ENCODE measurements at places on chromosomes 16 and 17.

- DNase-seq: peak; percentile 54
These were observed 19.0 kb downstream of the HEATR9 start for GRCh38 chr17:35849469-35850348.

GRCh38 chr17:80619535-80620235 is 75.0 kb downstream of the RPTOR start:
- DNase-seq: no peak

DNA sequence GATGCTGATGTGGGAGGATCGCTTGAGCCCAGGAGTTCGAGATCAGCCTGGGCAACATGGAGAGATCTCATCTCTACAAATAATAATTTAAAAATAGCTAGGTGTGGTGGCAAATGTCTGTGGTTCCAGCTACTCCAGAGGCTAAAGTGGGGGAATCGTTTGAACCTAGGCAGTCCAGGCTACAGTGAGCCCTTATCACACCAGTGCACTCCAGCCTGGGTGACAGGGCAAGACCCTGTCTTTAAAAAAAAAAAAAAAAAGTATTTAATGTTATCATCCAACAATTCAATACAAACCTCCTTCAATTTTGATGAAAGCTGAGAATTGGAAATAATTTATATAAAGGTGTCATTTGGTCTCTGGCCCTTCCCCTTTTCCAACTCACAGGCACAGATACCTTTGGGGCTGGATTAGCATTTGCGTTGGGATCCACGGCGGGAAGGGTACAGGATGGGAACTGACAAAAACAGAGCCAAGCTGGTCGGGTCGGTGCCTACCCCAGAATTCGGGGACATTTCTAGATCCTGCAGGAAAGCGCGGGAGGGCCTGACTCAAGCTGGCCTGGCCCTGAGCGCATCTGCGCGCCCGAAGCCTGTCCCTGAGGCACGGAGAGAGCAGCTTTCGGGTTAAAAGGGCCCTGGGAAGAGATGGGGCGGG is 860 bp upstream of the DCAF7 start:
- no peak for DNase-seq

DNA sequence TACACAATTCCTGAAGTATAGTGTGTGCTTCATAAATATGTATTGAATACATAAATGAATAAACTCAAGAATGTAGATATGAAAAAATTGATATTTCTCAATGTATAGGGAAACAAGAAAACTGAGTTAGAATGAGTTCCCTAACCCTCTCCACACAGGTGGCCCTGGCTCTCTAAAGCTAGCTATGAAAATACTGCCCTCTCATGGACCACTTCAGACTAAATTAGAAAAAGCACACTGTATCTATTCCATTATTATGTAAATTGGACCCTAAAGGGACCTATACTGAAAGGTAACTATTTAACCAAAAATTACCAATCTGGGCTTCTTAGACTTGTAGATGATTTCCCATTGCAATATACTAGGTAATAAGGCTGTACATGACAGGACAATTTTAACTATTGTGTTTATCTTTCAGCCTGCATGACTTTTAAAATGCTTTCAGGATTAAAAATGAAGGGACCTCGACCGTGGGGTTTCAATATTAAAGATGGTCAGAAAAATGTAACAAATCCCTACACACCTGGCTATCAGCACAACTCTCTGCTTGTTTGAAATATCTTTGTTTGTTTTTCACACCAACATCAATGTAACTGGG is 672.5 kb upstream of the KIF2B start:
- no peak for DNase-seq

DNA sequence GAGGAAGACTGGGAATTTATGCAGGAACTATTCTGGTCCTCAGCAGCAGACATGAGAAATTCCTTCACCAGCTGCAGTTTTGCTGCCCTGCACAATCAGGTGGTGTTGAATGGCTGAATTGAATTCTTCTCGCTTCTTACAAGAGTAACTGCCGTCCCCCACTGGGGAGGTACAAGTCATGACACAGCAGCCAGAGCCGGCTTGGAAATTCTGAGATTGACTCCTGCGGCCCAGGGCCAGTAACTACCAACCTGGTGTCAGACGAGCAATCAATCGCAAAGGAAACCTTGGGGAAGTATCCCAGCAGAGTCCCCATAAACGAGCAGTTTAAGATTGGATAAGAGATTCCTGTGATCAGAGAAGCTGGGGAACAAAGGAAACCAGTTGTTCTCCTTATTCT is 30.7 kb downstream of the KNOP1 start:
- DNase-seq: no peak

GRCh38 chr16:87434146-87434667 is 42.1 kb downstream of the MAP1LC3B start:
- DNase-seq: no peak

- no peak for DNase-seq
These were observed 1006.7 kb upstream of the GOT2 start for GRCh38 chr16:59740858-59741257.

- no peak for DNase-seq
These were observed 523.0 kb upstream of the CA10 start for GRCh38 chr17:52681480-52681879.

DNA sequence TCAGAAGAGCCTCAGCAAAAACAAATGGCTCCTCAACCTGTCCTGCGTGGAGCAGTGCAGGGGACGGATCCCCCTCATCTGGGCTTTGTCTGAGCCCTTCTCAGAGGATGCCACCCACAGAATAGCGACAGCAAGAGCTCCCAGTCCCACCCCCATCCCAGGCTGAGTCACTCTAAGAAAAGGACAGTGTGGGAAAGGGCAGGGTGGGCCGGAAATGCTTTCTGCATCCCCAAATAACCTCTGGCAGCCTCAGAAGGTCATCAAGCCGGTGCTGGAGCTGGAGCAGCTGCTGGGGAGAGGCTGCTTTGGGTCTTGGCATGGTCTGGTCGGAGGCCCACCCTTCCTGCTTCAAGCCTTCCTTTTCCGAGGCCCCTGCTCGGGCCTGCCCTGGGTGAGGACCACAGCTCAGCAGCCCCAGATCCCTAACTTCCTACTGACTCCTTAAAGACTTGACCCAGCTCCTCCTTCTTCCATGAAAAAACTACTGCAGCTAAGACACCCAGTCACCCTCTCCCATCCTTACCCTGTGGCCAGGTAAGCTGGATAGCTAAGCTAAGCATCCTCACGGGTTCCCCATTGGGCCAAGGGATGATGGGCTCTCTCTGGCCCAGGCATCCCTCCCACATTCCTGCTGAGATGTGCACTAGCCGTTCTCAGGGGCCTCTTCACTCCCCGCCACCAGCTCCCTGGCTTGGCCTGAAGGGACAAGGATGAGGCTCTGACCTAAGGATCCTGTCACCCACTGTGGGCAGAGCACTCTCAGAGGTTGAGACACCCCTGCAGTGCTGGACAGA is 8.7 kb downstream of the SLC12A4 start:
- DNase-seq: no peak

- DNase-seq: no peak
These were observed 53.3 kb upstream of the KCNJ16 start for GRCh38 chr17:70021726-70022125.

- DNase-seq: no peak
These were observed 60.0 kb downstream of the USP22 start for GRCh38 chr17:20982589-20983358.

DNA sequence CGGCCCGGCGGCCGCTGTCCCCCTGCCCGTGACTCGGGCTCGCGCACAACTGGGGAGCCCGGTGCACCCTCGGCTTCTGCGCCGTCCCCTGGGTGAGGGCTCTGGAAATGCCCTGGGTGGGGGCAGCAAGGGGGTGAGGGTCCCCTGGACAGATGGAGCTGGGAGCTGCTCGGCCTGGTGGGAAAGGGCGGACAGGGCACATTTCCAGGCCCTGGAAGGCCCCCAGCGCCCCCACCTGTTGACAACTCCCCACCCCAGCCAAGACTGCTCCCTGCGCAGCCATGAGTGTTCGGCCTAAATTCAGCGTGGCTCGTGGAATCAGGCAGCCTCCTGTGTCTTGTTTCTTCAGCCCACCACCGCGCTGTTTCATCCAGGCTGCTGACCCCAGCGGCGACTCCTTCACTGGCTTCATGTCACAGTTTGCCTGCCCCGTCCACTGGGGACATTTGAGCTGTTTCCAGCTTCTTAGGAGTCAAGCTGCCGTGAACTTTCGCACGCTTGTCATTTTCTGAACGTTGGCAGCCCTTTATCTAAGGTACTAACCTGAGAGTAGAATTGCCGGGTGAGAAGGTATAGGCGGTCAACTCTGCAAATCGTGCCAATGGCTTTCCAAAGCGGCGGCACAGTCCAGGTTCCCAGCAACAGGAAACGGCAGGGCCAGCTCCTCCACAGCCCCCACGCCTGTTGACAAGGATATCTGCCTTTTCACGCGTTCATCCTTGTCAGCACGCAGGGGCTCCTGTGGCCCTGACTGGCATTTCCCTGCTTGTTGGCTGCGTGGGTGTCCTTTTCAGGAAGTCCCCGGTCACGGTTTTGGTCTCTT is 895 bp downstream of the UTS2R start:
- DNase-seq: no peak

GRCh38 chr17:6159541-6160231 is 89.5 kb downstream of the WSCD1 start:
- DNase-seq: no peak

DNA sequence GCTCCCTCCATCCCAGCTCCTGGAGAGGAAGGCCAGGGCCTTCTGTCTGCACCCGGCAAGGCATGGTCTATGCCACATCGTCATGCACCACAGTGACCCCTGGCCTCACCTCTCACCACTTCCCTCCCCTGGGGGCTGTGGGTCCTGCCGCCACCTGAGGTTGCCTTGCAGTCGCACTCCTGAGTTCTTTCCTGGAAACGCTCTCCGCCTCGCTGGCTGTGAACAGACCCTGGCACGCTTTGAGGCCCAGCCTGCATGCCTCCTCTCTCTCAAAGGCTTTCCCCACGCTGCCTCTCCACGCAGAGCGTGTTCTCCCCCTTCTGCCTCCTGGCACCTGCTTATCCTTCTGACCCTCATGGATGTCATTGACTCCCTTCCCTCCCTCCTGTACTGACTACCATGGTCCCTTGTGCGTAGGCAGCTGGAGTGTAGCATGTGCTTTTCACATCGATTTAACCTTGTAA is 45.4 kb downstream of the SEC14L1 start:
- no peak for DNase-seq

- DNase-seq: no peak
These were observed 251.2 kb upstream of the CDH11 start for GRCh38 chr16:65373097-65373496.

DNA sequence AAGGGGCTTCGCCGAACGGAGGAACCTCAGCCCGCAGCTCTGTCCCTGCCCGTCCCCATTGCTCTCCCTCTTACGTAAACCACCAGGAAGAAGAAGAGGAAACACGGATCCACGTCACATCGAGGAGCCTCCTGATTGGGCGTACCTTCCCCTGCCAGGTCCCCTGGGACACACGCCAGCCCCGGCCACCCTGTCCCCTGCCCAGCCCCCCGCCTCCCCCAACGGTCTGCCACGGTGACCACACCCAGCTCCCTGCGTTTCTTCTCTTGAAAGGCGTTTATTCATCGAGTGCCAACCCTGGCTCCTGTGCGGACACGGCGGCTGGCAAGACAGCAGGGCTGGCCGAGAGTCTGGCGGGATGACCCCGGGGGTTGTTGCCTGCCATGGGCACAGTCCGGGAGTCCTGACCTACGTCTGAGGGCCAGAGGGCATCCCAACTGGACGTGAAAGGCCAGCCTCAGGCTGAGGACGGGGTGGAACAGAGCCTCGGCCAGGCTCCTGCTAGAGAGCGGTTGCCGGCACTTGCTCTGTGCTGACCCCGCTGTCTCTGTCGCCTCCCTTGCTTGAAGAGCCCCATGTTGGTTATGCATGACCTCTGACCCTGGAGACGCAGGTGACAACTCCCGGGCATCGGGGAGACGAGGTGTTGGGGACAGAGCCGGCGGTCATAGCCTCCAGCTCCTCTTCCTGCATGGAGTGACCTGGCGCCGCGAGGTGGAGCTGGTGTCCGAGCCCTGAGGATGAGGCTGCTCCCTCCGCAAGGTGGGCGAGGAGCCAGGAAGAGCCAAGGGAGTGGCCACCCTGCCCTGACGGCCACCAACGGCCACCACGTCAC is 40.5 kb upstream of the ACSF3 start:
- DNase-seq: peak; percentile 8

DNA sequence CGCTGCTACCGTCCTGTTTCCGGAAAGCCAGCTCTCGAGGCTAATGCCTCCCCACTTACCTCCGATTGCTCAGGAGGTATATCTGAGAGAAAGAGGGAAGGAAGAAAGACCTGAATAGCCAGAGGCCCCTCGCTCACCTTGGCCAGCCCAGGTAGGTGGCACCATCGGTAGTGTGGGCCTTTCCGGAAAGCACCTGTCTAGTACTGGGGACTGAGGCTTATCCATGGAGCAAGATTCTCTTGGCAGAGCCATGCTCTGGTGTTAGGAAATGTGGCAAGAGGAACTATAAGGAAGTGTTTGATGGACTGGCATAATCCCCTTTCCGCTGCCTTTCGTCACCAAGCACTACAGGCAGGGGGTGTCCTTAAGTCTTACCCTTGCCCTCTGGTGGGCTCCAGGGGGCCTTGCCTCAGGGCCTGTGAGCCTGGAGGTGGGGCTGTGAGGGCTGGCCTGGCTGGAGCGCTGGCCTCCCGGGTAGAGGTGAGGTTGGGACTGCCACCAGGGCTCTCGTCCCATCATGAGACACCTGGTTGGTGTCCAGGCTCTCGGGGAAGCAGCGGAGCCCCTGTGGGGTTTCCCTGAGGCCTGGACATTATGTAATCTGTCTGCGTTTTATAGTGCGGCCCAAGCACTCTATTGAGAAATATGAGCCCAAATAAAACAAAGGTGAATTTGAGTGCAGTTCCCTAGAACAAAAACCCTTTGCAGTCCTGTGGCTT is 2.9 kb downstream of the CMIP start:
- peak; percentile 26 for DNase-seq

GRCh38 chr16:88482630-88483391 is 29.7 kb downstream of the ZFPM1 start:
- no peak for DNase-seq

DNA sequence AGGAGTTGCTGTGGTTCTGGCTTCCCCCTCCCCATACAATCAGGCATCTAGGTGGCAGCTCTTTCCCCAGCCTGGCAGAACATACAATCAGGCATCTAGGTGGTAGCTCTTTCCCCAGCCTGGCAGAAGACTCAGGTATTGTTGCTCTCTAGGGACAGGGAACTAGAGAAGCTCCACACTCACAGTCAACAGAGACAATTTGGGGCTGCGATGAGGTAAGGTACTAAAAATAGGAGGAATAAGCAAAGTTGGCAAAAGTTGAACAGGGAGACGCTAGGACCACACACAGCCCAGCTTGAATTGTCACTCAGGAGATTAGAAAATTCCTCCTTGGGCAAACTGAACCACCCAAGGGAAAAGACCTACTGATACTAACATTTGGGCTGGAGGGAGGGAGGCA is 315.5 kb upstream of the CDH5 start:
- DNase-seq: no peak

DNA sequence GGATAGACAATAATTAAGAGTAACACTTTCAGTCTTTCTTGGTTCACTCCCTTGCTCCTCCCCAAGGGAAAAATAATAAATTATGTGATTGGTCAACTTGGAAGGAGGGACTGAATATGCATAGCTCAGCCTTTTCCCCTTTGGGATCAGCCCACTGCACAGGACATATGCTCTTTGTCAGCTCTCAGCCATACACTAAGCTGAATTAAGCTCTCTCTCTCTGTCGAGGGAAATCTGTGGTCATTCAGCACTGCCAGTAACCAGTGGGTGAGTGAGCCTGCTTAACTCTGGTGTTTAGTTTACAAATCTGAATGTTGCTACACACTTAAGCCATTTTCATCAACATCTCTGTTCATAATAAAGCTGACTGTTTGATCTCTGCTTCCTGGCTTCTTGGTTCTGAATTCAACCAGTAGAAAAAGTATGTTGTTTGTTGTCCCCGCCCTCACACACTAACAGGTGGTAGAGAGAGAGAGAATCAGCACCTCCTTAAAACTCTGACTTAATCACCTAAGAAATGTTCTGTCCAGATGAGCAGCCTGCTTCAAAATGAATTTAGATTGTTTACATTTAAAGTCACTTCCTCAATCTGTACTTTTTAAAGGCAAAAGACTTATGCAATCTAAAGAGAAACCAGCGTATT is 102.3 kb upstream of the C17orf78 start:
- peak; percentile 64 for DNase-seq
